Osteocyte (in vitro differentiated cells): ENCODE measurements at places on chromosomes 13 and 19.

GRCh38 chr13:95185851-95186250 is 115.4 kb downstream of the ABCC4 start:
- no peak for DNase-seq

DNA sequence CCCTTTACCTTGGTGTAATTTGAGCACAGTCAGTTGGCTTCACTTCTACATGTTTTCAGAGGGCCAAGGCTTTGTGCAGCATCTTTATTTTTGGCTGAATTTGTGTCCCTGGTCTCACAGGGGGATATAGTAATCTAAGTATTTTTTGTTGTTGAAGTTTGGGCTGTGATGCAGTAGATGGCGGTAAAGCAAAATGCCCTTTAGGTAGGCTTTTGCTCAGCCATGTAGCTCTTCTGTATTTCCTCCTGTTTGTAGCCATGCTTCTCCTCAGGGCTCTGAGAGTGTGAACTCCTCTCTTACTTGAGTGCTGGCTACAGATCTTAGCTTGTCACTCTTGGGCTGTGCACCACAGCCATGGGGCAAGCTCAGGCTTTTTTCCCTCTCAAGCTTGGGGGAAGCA is 328.6 kb downstream of the SLITRK5 start:
- no peak for DNase-seq

DNA sequence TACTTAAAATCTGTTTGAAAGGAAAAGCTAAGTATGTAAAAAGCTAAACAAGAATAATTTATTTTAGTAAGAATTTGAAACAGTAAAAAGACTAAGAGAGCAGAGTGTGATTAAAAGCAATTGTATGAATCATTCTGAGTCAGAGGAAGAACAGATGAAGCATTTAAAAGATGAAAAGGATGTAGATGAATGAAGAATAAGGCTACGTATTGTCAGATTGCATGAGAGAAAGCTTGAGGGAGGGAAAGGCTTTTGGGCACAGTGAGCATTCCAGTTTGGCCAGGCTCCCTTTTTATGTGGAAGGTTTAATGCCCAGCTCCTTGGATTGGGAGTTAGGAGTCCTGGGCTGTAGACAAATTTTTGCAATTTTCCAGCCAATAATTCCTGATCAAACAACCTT is 117.7 kb downstream of the FREM2 start:
- no peak for DNase-seq

DNA sequence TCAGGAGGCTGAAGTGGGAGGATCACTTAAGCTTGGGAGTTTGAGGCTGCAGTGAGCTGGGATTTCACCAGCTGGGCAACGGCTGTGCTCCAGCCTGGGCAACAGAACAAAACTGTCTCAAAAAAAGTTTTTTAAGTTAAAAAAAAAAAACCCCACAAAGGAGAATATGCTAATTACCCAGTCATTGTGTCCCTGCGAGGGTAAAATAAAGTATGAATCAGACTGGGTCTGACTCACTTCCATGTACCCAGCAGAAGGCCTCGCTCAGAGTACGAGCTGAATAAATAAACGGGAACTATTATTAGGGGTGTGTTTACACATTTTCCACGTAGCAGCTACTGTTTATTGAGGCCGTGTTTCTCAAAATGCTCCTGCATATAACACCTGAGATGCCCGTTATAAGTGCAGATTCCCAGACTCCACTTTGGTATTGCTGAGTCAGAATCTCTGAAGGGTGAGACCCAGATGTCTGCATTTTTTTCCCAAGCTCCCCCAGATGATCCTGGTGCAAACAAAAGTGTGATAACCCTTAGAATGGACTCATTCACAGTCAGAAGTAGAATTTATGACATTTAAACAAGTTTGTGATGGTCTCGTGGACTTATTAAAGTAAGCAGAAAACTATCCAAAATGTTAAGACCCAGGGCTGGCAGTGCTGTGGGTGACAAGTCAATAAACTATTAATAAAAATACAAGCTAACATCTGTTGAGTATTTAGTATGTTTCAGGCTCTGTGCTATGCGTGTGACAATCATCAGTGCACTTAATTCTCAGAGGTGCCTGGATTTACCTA is 28.2 kb downstream of the KCNC3 start:
- DNase-seq, result no peak

DNA sequence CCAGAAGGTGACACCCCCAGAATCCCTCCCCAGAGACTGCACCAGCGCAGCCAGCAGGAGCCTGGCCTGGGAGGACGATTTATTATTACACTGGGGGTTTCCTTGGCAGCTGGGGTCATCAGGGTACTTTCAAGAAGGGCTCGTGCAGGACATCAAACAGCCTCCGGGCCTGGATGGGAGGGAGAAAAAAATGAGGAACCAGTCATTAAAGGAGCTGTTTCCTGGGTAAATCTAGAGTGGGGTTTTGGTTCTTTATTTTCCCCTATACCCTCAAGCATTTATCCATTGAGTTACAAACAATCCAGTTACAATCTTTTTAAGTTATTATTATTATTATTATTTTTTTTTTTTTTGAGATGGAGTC is 3.1 kb downstream of the POLR1G start:
- no peak for DNase-seq

DNA sequence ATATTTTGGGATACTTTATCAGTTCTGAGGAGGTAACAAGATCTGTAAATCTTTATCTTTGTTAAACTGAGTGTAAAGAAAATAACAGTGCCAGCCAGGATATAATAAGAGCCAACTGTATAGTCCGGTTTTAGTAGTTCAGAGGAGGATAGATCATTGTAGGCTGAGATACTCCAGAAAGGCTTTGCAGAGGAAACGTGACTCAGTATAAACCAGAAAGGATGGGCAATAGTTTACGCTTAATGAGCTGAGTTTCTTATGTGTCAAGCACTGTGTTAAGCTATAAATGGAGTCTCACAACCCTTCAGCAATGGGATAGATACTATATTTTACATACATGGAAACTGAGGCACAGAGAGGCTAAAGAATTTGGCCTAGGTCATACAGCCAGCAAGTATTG is 3.8 kb downstream of the RFXAP start:
- DNase-seq, result no peak

- no peak for DNase-seq
Measured at GRCh38 chr13:112133499-112134390, 66.8 kb downstream of the SOX1 start.

- DNase-seq, result no peak
Measured at GRCh38 chr13:97280478-97280877, 58.3 kb downstream of the MBNL2 start.

DNA sequence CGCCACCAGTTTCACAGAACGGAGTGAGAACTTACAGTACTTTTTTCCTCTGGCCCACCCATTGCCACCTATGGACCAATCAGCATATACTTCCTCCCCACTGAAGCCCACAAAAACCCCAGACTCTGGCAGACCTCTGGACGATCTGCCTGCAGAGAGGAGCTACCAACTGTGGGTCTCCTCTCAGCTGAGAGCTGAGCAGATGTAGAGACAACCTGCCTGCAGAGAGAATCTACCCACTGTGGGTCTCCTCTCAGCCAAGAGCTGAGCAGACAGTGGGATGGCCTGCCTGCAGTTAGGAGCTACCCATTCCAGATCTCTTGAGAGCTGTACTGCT is 69.7 kb downstream of the PIBF1 start:
- DNase-seq, result no peak

DNA sequence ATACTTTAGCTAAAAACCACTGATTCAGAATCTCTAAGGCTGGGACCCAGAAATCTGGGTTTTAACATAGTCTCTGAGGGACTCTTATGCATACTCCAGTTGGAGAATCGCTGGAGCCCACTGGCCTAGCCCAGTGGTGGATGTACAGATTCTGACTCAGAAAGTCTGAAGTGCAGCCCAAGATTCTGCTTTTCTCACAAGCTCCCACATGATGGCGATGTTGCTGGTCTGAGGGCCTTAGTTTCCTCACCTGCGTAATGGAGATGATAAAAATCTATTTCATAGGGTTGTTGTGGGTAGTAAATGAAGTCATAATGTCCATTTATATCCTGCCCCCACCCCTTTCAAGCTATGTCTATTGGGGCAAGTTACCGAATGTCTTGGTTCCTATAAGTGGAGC is 7.7 kb upstream of the CDADC1 start:
- no peak for DNase-seq

GRCh38 chr13:112605531-112605990 is 17.6 kb upstream of the TUBGCP3 start:
- DNase-seq, result no peak

DNA sequence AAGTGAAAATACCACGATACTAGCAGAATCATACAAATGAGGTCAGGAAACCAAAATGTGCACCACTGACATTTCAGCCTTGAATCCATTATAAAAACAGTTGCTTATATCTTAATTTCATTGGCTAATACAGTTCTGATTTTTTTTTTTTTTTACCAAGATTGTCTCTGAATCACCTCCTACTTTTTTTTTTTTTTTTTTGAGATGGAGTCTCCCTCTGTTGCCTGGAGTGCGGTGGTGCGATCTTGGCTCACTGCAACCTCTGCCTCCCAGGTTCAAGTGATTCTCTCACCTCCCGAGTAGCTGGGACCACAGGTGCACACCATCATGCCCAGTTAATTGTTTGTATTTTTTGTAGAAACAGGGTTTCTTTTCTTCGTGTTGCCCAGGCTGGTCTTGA is 270.2 kb downstream of the LMO7 start:
- DNase-seq, result no peak

DNA sequence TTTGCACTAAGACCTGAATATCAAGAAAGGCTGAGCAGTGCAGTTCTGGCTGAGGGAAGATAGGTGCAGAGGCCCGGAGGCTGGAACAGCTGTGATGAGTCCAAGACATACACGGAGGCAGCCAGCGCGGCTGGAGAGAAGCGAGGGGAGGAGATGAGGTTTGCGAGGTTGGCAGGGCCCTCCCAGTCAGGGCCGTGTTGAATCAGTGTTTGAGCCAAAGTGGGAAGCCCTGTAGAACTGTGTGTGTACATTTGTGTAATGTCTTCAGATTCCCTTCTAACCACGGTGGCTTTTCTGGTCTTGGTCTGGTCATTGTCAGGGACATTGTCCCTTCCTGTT is 34.9 kb downstream of the PAK4 start:
- DNase-seq, result no peak

DNA sequence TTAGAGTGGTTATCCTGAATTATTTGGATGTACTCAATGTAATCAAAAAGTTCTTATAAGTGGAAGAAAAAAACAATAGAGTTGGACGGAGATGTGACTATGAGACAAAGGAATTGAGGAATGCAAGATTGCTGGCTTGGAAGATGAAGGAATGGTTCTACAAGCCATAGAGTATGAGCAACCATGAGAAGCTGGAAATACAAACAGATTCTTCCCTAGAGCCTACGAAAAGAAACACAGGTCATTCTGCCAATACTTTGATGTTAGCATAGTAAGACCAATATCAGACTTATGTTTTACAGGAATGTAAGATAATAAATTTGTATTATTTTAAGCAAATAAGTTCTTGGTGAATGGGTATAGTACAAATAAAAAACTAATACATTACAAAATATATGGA is 249.2 kb downstream of the DIAPH3 start:
- no peak for DNase-seq

- DNase-seq, result peak; percentile 44
Measured at GRCh38 chr13:47845981-47846380, 155.1 kb downstream of the SUCLA2 start.

DNA sequence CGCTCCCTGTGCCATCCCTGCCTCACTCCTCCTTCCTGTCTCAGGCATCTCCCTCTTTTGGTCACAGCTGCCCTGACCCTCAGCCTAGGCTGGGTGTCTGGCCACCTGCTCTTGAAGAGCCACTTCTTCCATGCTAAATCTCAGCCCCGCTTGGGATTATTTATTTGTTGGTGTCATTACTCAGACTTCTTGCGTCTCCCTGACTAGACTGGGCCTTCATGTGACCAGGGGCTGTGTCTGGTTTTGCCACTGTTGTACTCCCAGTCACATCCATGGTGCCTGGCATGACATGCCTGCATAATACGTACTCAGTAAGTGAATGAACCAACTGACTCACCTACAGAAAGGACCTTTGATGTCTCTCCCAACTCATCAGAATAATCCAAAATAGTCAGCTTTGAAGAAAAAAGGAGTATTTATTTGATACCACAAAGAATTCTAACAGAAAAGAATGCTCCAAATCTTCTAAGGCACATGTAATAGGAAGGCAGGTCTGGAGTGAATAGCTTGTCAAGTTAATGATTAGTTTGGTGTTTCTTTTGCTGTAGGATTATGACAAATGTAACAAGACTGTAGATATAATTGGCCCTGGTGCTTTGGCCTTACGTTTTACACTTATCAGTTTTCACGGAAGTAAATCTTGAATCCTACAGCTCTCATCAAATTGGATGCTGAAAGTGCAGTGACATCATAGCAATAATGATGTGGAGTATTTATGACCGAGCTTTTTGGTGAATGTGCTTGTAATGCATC is 84.0 kb downstream of the ALOX5AP start:
- no peak for DNase-seq

- DNase-seq, result no peak
Measured at GRCh38 chr13:48879432-48879831, 96.3 kb upstream of the FNDC3A start.

DNA sequence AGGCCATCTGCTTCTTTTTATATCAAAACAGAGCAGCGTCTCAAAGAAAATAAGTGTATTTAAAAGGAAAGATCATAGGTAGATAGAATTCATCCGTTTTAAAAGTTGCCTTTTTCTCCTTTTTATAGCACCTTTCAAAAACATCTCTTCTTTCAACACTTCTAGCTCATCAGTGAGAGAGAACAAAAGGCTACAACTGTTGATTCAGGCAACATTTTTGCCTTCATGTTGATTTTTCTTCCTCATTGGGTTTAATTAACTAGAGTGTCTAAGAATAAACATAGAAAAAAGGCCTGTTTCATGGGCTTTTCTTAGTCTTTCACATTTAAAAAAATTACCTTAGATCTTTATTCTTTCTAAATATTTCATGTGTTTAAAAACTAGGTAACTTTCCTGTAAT is 13.6 kb downstream of the COL4A2 start:
- no peak for DNase-seq

- DNase-seq, result no peak
Measured at GRCh38 chr13:106493533-106494220, 41.8 kb downstream of the EFNB2 start.

- DNase-seq, result no peak
Measured at GRCh38 chr19:44280916-44281315, 21.2 kb downstream of the ZNF233 start.

GRCh38 chr19:13599681-13600080 is 93.4 kb upstream of the CACNA1A start:
- DNase-seq, result no peak

DNA sequence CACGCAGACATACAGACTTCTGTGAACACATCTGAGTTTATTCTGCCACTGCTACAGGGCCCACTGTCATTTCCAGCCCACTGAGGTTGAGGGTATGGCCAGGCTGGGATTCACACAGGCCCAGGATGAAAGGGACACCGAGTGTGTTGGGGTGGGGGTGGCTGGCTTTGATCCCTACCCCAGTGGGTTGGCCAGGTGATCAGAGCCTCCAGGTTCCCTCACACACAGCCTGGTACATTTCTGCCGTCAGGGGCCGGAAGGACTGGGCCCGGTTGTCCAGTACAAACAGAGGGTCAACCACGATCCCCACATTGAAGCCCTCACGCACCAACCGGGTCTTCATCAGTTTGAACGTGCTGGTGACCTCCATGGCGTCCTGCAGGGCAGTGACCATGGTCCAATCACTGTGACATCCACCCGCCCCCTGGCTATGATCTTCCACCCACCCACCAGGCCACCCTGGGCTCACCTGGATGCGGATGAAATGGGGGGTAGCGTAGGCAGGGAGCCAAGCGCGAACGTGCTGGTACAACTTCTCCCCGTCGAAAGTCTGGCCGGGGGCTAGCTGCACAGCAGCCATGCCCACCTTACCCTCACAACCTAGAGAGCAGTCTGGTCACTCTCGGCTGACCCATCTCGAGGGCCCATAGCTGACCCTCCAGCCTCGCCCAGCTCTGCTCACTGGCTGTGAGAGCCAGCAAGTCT is 13.3 kb downstream of the SLC27A5 start:
- DNase-seq, result no peak

- DNase-seq, result no peak
Measured at GRCh38 chr13:89695343-89696257, 1651.9 kb upstream of the MIR17HG start.
